ENCODE measurements at places on chromosomes 12 and 14. TPM values are rescaled to one million over a fixed set of nuclear protein-coding genes. Genes with fewer than 3 reads are reported as not detected.

Gene PDE3A
- 66.8 TPM for total RNA-seq

Gene LALBA
- not detected for total RNA-seq

Gene GNS
- 102 TPM for total RNA-seq

Gene MYH6
- 11,820 TPM for total RNA-seq

Gene SIX6
- not detected for total RNA-seq

Gene TNFAIP2
- 60.2 TPM for total RNA-seq

Gene USP30
- 7.7 TPM for total RNA-seq

Gene SDS
- total RNA-seq: 0.31 TPM

Gene GARIN6
- total RNA-seq: not detected

Gene CYP46A1
- 4.1 TPM for total RNA-seq

Gene ACOT6
- total RNA-seq: not detected

Gene C12orf60
- total RNA-seq: 1.1 TPM

Gene PYGL
- 27.3 TPM for total RNA-seq

Gene AKAP3
- total RNA-seq: 5.9 TPM

Gene NDRG2
- total RNA-seq: 215 TPM

Gene SCN8A
- 0.21 TPM for total RNA-seq

Gene TRIAP1
- 15.3 TPM for total RNA-seq

Gene PMCH
- total RNA-seq: not detected

Gene RASSF8
- total RNA-seq: 81.4 TPM

Gene RERG
- 7.0 TPM for total RNA-seq

Gene CLEC4C
- not detected for total RNA-seq
